NCI-H1436 treated with DMSO at 0.1 percent for 48 hours (cell line): ENCODE measurements at places on chromosomes 12 and 14.

DNA sequence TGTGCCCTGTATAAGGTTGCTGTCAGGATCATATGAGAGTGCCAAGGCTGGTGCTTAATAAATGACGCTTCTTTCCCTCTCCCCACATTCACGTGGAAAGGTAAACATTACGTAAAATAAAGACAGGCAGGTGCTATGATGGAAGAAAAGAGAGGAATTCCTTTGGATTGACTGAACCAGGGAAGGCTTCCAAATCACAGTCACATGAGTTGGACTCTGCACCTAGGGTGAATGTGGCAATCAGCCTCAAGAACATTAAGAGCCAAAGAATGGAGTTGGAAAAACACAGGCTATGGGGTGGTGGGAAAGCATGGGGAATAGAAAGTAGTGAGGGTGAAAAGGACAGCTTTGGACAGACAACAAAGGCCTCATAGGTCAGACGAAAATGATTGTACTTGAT lies 473.1 kb downstream of the VRK1 start:
- DNase-seq: no peak

DNA sequence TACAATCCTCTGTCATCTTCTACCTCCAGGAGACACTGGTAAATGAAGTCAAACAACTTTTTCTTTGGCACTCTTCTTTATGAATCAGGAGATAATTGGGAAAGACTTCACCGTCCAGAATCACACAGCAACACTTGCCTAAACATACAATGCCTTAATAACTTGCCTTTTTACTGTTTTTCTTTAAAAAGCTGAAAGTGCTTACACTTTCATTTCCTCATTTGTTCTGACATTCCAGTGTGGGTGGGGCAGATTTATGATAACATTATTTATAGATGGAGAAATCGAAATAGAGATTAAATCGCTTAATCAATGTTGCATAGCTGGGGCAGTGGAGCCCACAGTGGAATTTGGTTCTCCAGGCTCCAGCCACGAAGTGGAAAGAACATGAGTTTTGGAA lies 2.8 kb upstream of the FRS2 start:
- DNase-seq: no peak

DNA sequence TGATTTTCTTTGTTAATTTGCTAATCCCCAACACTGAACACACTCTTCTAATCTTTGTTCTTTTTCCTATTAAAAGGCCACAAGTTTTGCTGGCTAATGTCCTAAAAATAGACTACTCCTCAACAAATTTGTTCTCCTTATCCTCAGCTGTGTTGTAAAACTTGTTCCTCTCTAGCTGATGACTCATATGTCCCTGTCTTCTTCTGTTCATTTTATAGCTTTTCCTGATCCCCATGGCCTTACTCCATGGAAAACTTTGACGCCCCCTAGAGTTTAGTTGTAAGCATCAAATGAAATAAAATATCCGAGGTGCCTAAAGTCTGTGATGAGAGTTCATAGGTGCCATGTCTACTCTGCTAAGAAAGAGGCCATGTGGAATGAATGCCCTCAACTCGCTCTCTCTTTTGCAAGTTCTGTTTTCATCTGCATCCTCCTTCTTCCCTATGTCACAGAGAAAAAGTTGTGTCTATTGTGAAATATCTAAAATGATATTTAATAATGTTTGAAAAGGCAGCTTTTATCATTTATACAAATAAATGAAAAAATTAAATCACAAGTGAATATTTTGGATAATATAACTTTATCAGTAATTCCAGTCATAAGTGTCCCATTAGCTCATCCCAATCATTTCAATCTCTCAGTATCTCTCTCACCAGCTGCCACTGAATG lies 237.9 kb downstream of the IPO8 start:
- no peak for DNase-seq

DNA sequence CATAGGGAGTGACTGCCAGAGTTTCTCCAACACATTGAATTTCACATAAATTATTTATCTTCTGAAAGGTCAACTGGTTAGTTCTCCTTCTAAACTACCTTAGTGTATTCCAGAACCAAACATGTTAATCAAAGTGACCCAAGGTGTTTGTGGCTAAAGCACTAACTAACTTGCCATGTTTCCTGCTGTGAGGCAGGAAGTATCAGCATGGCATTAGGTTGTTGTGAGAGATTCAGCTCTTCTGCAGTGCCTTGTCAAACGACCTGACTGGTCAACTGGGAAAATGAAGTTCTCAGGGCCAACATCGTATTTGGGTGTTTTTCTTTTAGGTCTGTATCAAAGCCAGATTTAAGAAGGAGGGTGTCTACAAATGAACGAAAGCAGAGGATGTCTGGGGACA lies 448.1 kb downstream of the APAF1 start:
- no peak for DNase-seq

GRCh38 chr12:53076461-53076860 lies 2.7 kb downstream of the SPRYD3 start:
- no peak for DNase-seq

- DNase-seq: no peak
Observed at GRCh38 chr14:51087031-51087441, 7.9 kb downstream of the TRIM9 start.

- no peak for DNase-seq
Observed at GRCh38 chr14:23545740-23546365, 5.7 kb downstream of the ZFHX2 start.

- no peak for DNase-seq
Observed at GRCh38 chr14:90536511-90537191, 139.8 kb downstream of the CALM1 start.

DNA sequence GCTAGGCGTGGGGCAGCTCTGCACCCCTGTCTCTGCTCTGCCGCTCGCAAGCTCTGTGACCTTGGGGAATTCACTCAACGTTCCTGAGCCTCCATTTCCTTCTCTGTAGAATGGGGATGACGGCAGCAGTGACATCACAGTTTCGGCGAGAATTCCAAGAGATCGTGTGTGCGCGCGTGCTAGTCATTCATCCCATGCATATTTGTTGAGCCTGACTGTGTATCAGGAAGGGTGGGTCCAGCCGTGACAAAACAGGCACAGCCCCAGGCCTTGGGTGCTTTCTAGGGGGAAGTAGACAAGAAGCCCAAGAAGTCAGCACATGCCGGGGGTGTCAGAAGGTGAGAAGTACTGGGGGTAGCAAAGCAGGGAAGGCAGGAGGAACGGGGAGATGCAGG lies 145.6 kb upstream of the NCOR2 start:
- DNase-seq: no peak

DNA sequence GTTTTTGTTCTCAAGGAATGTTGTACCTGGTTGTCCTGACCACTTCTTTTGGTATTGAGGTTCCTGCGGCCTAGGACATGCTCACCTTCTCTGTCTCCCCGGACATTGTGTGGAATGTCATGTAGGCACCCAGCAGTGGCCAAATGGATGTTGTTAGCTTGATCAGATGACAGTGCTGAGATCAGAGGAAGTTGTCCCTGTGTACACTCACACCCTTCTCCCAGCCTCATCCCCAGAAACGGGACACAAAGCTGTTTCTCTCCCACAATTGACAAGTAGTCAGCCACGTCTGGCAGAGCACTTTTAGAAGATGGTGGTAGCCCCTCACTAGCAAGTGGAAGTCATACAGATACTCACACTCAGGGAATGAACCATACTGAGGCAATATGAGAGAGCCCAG lies 3.0 kb downstream of the PLEKHH1 start:
- DNase-seq: no peak

GRCh38 chr14:31934767-31935266 lies 142.3 kb upstream of the ARHGAP5 start:
- peak; percentile 39 for DNase-seq

GRCh38 chr14:22979748-22980392 lies 2.5 kb downstream of the AJUBA start:
- no peak for DNase-seq

DNA sequence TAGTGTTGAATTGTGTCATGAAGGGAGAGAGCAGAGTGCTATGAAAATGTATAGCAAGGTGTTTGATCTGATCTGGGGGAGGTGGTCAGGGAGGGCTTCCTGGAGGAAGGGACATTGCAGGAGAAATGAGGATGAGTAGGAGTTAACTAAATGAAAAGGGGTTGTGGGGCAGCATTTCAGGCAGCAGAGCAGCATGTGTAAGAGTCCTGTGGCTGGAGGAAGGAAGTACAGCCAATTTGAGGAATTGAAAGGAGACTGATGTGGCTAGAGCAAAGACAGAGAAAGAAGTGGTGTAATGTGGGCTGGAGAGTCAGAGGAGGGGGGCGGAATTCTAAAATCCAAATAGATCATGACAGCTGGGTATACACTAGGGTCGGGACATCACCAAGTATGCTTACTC lies 20.5 kb downstream of the NPC2 start:
- DNase-seq: no peak

DNA sequence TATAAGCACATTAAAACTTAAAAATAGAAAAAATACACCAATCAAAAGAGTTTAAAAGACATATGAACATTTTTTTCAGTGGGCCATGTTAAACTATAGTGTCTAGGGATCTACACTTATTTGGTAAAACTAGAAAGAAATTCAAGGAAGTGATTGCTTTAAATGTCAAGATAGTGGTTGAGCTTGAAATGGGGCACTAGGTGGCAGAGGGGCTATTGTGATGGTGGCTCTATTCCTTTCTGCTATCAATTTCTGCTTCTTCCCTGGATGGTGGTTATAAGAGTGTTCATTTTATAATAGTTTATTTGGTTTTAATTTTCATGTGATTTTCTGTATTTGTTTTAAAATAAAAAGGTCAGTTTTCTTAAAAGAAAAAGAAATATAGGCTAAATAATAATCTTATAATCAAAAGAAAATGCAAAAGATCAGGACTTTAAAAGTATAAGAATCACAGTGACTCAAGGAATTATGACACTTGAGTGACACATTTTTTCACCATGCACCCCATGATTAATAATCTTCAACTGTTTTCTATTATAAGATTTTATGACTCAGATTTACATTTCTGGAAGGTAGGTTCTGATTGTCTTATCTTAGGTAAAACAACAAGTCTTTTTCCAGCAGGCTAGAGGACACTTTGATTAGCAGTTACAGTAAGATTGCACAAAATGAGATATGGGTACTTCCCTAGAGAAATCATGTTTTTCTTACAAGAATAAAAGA lies 137.5 kb downstream of the FSCB start:
- no peak for DNase-seq
